NCI-H1092 (cell line): ENCODE measurements at places on chromosomes 4 and X.

GRCh38 chr4:13918110-13918509 is 290.6 kb upstream of the BOD1L1 start:
- no peak for DNase-seq

DNA sequence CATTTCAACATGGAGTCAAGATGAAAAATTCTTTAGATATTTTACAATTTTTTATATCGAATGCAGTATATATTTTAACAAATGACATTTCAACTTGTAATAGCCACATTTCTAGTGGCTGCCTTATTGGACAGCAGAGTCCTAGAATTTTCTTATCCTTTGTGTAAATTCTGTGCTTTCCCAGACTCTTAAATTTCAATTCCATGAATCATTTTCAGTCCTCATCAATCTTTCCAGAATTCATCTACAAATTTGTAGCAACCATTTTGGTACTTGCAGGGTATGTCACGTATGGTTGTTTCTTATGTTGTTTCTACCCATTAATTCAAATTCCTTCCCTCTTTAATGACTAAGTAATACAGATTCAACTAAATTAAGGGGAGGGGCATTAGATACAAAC is 2.7 kb downstream of the PAICS start:
- no peak for DNase-seq

GRCh38 chr4:90883519-90883918 is 756.3 kb downstream of the CCSER1 start:
- DNase-seq: no peak

DNA sequence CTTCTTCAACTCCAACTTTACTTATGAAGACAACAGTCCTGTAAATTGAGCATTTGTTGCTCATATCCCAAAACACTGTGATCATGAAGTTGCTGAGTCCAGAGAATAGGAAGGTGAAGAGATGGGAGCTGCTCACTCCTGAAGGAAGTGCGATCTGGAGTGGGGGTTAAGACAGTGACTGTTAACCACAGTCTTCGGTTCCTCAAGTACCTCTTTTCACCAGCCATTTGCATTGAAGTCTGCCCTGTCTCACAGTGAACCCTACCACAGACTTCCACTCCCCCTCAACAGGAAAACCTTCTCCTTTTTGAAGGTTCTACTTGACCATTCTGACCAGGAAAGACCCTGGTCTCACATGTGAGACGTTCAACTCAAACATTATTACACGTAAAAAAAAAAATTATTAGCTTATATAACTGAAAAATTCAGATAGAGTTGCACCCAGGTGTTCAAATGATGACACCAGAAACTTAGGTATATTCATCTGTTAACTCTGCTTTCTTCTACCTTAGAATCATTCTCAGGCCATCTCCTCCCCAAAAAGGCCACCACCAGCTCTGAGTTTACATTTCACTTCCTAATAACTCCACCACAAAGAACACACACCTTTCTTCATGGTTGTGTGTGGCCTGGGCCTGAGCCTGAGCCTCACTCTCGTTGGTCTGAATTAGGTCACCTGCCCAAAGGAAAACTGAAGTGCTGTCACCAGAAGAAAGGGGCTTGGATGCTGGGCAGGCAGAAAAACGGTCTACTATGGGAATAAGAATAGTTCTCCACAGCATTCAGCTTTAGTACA is 199.2 kb downstream of the DCTD start:
- DNase-seq: no peak
